Skeletal muscle tissue (tissue), 5 donors: ENCODE measurements at places on chromosomes 2 and 18. TPM values are rescaled to one million over a fixed set of nuclear protein-coding genes. Genes with fewer than 3 reads are reported as not detected.

Gene TUBA4B
- not detected for total RNA-seq

Gene SERPINB10
- total RNA-seq = 1.0 TPM

Gene KIF1A
- total RNA-seq = 4.7 TPM

Gene TCF23
- total RNA-seq = 0.52 TPM

Gene CFAP210
- total RNA-seq = not detected
